Stimulated activated CD8-positive, alpha-beta memory T cell treated with anti-CD3 and anti-CD28 coated beads, Interleukin-7, amount 100 ng/mL, for 1 hour (primary cell): ENCODE measurements at places on chromosomes 4 and X.

GRCh38 chr4:8599657-8600056, 7.1 kb downstream of the CPZ start:
- no peak for DNase-seq

DNA sequence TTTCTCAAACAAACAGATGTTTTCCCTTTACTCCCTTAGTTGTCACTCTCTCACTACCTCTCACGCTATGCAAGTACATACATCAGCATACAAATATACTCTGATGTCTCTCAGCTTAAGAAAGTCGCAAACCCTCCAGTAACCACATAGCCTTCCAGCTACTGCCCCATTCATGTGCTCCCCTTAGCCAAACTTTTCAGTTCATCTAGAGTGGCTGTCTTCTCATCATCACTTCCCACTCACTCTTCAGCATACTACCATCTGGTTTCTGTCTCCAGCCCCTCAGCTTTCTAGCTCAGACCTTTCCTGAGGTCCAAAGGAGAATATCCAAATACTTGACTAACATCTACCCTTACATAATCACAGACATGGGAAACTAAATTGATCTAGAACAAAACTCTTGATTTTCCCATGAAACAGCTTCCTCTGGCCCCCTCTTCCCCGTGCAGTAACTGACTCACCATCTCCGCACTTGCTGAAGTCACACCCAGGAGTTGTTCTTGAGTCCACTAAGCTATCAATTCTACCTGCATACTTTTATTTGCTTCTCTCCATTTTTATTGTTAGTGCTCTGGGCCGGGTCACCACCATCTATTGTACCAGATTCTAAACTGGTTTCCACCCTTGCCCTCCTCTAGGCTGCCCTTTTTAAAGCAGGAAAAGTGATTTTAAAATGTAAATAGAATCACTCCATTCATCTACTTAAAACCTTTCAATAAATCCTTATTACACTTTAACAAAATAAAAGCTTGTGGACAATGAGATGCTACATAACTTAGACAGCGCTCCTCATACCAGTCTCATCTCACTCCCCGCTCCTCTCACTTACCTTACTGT, 57.2 kb downstream of the CASP6 start:
- no peak for DNase-seq

DNA sequence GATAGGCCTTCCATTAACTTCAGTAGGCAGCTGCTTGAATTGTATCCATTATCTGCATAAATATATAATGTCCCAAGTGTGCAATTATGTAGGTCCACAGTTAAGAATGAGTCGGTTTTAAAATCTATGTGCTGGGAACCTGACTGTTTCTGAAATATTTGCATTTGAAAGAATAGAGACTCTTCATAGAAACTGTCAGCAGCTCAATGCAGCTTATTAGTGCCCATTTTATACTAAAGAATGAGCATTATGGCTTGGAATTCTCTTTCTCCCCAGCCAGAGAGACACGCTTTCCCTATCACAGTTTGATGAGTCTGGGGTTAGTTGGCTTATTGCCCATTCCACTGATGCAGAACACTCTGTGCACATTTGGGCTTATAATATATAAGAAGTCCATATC, 202.0 kb upstream of the PCDH7 start:
- no peak for DNase-seq

- no peak for DNase-seq
These were observed 564.5 kb downstream of the TRAM1L1 start for GRCh38 chr4:116520886-116521285.

DNA sequence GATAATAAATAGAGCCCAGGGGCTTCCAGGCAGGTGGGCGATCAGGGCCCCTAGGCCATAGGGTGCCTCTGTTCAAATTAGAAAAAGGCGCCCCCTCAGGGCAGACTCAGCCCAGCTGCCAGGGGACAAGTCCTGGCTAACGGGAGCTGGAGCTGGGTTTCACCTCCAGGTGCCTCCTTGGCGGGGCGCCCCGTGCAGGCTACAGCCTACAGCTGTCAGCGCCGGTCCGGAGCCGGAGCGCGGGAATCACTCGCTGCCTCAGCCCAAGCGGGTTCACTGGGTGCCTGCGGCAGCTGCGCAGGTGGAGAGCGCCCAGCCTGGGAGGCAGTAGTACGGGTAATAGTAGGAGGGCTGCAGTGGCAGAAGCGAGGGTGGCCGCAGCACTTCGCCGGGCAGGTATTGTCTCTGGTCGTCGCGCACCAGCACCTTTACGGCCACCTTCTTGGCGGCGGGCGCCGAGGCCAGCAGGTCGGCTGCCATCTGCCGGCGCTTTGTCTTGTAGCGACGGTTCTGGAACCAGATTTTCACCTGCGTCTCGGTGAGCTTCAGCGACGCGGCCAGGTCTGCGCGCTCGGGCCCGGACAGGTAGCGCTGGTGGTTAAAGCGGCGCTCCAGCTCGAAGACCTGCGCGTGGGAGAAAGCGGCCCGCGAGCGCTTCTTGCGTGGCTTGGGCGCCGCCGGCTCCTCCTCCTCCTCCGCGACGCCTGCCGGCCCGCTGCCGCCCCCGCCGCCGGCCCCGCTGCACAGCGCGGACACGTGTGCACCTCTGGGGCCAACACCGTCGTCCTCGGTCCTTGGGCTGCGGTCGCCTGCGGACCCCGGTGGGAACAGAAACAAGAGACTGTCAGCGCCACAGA, 2.4 kb downstream of the NKX3-2 start:
- DNase-seq = no peak

GRCh38 chrX:4484266-4484665, 770.8 kb upstream of the PRKX start:
- DNase-seq = no peak

- no peak for DNase-seq
These were observed 121.3 kb upstream of the PNPLA4 start for GRCh38 chrX:8048466-8048865.

GRCh38 chr4:37970702-37971101, 10.5 kb downstream of the PTTG2 start:
- DNase-seq = peak; percentile 23

GRCh38 chr4:39950861-39951481, 26.7 kb downstream of the PDS5A start:
- DNase-seq = no peak

GRCh38 chrX:45447331-45447730, 246.7 kb upstream of the DIPK2B start:
- no peak for DNase-seq

DNA sequence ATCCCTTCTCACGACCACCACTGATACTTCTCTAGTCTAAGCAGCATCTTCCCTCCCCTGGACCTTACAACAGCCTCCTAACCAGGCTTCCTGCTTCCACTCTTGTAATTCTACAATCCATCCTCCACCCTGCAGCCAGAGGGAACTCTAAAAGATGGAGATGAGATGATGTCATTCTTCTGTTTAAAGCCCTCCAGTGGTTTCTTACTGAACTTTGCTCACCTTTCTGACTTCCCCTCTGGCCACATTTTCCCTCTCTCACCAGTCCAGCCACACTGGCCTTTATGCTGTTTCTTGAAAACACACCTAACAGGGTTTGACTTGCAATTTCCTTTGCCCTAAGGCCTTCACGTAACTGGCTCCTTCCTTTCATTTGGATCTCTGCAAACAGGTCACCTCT, 191.4 kb upstream of the NHS start:
- no peak for DNase-seq

DNA sequence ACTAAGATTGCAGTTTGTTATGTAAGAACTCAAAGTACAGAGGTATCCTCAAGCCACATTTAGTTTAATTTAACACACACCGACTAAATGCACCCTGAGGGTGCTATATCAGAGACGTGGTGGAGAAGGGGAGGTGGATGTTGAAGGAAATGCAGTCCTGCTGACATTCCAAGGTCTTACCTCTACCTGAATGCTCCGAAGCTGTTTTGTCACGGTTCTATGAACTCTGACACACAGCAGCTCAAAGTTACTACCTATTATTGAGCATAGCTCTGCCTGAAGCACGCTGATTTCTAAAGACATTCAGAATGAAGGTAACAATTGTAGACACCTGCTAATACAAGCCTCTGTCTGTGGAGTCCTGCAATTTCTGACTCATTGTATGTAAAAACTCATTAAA, 6.7 kb downstream of the CC2D2A start:
- no peak for DNase-seq

- no peak for DNase-seq
These were observed 366.7 kb upstream of the FAT1 start for GRCh38 chr4:187090401-187090800.

DNA sequence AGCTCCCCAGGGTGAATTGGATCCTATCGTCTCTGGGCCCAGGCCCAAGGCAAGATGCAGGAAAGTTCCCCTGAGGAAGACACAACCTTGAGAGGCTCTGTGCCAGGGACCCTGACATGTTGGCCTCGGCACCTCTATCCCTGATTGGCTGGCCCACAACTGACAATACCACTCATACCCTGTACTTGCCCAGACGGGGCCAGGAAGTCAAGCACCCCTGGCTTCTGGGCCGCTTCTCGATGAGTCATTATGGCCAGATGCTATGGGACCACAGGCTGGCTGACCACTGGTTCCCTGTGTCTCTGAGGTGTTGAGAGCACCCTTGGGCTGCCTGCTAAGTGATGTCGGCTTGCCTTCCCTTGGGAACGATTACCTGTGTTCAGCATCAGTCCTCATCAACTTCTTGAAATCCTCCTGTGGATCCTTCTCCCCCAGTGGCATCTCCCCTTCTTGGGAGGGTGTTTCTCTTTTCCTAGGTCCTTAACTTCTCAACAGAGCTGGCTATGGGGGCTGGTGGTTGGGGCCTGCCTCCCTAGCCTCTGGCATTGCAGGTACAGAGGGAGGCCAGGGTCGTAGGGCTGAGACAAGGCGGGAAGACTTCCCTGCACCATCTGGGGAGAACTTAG, 54.5 kb upstream of the MAMLD1 start:
- DNase-seq = no peak

- no peak for DNase-seq
These were observed 787 bp upstream of the SRPX2 start for GRCh38 chrX:100643212-100643611.

DNA sequence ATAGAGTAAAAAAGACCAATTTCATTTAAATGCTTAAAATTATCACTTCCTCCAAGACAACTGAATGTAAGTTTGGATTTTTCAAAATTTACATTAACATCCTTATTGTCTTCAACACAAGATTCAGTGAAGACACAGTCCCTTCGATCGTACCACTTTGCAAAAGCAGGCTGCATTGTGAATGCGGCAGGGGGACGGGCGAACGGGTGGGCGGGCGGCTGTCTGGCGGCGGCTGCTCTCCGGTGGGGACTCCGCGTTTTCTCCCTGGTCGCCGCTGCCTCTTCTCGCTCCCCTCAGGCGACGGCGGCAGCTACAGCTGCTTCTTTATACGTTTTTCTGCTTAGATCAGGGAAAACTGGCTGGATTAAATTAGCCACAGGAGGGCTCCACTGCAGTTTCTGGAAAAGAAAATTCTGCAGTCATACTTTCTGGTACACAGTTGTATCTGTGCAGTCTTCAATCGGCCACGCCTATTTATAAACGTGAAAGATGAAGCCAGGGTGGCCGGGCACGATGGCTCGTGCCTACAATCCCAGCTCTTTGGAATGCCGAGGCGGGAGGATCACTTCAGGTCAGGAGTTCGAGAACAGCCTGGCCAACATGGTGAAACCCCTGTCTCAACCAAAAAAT, 33.9 kb upstream of the HPF1 start:
- no peak for DNase-seq

DNA sequence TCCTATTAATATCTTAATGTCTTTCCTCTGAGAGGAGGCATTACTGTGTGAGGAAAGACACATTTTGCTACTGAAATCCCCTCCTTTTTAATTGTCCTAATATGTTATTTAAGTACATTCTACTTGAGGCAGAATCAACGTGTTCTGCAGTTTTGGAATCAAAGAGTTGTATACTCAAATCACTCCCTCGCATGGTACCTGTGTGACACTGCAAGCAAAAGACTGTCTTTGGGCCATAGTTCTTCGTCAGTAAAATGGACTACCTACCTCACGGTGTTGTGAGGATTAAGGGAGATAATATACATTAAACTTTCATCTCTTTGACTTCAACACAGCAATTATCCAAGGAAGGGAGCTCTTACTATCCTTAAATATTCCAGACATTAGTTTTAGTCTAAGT, 61.5 kb downstream of the TIGD2 start:
- DNase-seq = no peak

DNA sequence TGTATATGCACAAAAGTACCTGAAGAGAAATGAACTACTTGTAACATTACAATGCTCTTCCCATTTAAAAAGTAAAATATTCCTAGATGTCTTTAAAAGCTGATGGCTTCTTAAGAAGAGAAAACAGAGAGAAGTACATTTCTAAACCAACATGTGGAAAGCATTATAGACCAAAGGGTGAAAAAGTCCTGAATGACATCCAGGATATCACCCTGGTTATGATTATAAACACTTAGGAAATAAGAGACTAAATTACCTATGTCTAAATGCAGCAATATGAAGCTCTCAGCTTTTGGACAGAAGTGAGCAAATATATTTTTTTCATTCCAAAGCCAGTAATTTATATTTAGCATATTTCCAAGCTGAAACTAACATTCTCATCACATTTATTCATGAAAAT, 21.7 kb upstream of the EGFL6 start:
- no peak for DNase-seq

DNA sequence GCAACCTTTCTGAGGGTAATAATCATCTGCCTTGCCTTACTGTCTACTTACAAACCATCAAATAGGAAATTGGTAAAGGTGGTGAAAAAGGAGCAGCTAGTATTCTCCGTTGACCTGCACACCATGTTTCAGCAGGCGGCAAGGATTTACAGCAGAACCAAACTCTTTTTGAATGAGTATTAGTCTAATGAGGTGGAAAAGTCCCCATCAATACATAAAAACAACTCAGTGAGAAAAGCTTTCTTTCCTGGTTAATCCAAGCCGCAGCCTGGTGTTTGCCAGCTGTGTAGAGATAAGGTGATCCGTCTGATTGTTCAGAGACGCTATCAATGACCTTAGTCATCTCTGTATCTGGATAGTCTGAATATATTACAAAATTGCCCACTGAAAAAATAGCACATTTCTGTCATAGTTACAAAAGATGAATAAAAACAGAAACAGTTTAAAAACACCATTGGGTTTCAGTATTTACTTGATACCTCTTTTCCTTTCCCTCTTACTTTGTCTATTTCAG, 110.4 kb upstream of the TBC1D9 start:
- DNase-seq = no peak

GRCh38 chr4:77728420-77728819, 90.7 kb downstream of the CNOT6L start:
- no peak for DNase-seq

GRCh38 chr4:156146571-156146970, 192.9 kb upstream of the CTSO start:
- DNase-seq = no peak
